Astrocyte of the hippocampus (primary cell): ENCODE measurements at places on chromosomes 12 and 14.

DNA sequence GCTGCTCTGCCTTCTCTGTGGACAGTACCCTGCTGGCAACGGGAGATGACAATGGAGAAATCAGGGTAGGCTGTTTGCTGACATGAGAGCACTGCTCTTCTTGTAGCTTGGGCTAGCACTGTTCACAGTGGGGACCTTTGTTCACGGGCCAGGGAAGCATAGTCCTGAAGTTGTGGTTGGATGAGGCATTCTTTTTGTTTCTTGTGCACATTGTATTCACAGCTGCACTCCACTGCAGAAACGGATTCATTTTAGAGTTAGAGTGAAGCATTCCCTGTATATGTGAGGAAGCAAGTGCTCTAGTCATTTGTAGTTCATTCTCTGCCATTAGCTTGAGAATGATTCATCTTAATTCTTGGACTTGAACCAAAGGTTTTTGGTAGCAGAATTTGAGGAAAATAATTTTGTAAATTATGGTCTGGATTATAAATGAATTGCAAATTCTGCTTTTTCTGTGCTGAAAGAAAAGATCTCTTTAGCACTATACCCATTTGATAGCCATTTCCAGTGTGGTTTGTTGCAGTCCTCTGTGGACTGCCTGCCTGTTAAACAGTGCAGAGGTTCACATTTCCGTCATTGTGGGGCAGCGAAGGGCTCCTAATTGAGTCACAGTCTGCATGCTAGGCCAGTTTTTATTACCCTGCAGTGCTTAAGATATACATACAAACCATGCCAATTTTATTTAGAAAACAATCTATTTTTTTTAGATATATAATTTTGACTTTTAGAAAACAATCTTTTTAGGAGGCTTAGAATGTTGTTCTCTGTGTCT, 80.6 kb downstream of the APAF1 start:
- DNase-seq, result peak; percentile 85

DNA sequence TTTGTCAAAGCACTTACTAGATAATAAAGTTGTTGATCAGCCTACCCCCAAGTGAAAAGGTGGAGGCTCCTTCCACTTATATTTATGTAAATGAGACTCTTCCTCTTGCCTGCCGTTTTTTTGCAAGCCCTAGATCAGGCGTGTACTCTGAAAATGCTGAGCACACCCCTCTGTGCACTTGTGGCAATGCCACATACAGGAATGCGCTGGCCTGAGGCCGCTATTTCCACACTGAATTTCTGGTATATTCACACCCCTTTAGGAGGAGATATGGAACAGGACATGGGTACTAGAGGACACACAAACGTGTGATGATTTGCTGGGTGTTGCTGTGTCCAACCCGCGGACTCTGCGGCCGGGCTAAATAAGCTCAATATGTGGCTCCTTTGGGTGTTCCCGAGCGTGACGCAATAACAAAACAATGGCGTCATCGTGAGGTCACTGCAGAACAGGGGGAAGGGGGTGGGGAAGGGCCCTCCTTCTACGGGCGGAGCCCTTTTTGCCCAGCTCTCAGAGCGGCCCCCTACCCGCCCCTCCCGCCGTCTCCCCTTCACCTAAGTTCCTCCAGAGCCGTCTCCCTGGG, 554 bp upstream of the TSPAN31 start:
- no peak for DNase-seq

GRCh38 chr14:39469094-39469710, 37.0 kb upstream of the FBXO33 start:
- peak; percentile 9 for DNase-seq

- peak; percentile 93 for DNase-seq
These were observed 37.7 kb upstream of the TXNRD1 start for GRCh38 chr12:104177663-104178501.

GRCh38 chr12:42735861-42736361, 146.4 kb upstream of the PRICKLE1 start:
- peak; percentile 51 for DNase-seq

DNA sequence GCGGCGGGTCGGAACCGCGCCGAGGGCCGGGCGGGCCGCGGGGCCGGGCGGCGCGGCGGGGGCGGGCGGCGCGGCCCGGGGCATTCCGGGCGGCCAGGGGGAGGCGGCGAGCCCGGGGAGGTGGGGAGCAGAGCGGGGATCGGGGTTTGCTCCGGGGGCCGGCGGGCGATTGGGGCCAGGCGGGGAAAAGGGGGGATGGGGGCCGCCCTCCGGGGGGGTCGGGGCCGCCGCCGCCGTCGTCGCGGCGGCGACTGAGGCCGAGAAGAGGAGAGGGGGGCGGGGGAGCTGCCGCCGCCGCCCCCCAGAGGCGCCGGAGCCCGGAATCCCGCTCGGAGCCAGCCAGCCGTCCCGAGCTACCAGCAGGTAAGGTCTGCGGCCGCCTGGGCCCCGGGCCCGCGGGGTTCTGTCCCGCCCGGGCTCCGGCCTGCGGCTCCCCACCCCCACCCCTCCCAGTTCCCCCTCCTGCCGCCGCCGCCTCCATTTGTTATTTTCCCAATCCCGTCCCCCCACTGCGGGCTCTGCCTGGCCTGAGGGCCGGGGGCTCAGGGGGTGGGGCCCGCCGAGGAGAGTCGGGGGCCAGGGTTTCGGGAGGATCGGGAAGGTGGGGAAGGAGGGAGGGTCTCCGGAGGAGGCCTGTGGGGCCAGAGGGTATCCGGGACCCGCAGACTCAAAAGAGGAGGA, 403 bp downstream of the ATN1 start:
- no peak for DNase-seq

DNA sequence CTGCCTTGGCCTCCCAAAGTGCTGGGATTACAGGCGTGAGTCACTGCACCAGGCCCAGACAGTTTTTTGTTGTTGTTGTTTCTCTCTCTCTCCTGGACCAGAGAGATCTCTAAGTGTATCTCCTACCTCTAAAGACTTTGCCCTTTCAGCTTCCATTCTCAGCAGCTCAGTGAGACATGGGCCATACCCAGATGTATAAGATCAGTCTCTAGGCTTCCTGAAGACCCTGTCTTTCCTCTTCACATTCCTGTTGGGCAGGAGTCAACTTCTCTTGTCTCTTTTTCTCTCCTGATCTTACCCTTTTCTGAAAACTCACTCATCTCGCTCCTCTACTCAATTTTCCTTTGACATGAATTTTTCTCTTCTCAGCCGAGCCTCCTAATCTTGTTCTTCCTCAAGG, 42.0 kb downstream of the KCNK13 start:
- no peak for DNase-seq

GRCh38 chr12:57239587-57240065, 10.1 kb downstream of the SHMT2 start:
- no peak for DNase-seq

DNA sequence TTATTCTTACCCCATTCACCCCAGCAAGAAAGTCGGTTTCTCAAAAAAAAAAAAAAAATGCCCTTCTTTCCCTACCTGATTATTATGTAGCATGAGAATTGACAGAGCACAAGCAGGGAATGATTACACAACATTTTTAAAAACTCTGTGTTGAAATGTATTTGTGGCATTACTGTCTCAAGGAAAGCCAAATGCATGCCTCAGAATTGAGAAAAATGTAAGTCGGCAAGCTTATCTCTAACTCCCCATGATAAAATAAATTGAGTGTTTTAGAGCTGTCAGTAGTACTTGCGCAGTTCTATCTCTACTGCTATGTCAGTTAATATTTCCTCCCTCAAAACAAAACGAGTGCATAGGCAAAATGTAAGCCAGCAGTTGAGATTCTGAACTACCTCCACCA, 25.7 kb downstream of the ANO4 start:
- DNase-seq, result no peak

GRCh38 chr12:21301-22189, 45.0 kb upstream of the IQSEC3 start:
- DNase-seq, result no peak

DNA sequence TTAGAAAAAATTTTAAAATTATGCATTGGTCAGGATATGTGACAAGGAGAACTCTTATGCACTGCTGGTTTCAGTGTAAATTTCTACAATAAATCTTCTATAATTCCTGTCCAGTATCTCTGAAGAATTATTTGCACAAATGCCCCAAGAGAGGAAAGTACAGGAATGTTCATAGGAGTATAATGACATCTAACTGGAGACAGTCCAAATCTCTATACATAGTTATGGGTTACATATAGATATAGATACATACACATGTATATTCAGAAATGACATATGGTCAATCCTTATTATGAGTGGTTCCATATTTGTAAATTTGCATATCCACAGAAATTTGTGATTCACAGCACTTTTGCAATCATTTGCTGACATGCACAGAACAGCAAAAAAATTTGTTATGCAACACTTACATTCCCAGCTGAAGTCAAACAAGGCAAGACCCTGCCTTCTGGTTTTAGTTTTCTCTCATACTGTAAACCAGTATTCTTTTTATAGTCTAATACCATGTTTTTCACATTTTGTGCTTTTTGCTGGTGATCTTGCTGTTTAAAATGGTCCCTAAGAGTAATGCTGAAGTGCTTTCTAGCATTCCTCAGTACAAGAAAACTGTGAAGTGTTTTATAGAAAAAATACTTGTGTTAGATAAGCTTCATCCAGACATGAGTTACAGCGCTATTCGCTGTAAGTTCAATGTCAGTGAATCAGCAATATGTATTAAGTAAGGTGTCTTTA, 103.8 kb downstream of the SLC16A7 start:
- DNase-seq, result peak; percentile 10

DNA sequence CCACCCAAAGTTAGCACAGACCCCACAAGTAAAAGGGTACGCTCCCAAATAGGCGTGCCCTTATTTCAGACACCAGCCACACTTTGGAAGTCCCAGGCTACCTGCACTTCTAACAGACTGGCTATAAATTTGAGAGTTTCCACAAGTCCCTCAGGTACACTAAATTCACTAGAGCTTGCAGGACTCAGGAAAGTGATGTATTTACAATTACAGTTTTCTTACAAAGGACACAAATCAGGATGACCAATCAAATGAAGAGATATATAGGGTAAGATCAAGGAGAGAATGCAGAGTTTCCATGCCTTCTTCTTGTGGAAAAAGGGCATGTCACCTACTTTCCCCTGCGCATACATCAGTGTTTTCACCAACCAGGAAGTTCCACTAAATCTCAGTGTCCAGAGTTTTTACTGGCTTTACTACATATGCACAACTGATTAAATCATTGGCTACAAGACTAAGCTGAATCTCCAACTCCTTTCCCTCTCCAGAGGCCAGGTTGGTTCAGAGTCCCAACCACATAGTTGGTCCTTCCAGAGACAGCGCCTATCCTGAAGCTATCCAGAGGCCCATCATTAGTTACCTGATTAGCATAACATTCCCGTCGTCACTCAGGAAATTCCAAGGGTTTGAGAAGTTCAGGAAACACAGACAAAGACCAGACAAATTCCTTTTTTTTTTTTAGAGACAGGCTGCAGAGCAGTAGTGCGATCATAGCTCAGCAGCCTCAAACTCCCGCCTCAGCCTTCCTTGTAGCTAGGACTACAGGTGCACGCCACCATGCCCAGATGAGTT, 84.2 kb downstream of the DENND5B start:
- DNase-seq, result peak; percentile 48

DNA sequence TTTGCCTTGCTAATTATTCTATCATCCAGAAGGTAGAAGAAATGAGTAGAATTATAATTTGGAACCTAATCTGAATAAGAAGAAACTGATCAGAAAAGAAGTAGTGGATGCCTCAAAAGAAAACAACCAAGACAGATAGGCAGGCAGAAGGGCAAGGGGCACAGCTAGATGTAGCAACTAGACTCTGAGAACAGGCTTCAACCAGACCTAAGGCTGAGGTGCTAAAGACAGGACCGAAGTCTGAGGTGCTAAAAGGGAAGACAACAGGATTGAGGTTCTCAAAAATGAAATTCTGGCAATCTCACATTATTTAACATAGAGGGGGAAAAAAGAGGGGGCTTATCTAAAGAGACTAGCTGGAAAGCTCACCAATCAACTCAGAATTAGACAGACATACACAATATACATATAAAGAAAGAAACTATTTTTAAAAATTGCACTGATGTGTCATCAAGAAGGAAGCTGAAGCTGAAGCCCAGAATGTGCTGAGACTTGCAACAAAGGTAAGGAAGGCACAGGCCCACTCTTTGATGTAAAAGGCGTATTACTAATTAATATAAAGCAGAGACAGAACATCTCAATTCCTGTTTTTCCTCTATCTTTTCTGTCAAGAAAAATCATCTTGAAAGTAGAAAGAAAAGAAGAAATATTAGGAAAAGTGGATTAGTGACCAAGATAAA, 43.8 kb upstream of the CSRNP2 start:
- DNase-seq, result peak; percentile 26

DNA sequence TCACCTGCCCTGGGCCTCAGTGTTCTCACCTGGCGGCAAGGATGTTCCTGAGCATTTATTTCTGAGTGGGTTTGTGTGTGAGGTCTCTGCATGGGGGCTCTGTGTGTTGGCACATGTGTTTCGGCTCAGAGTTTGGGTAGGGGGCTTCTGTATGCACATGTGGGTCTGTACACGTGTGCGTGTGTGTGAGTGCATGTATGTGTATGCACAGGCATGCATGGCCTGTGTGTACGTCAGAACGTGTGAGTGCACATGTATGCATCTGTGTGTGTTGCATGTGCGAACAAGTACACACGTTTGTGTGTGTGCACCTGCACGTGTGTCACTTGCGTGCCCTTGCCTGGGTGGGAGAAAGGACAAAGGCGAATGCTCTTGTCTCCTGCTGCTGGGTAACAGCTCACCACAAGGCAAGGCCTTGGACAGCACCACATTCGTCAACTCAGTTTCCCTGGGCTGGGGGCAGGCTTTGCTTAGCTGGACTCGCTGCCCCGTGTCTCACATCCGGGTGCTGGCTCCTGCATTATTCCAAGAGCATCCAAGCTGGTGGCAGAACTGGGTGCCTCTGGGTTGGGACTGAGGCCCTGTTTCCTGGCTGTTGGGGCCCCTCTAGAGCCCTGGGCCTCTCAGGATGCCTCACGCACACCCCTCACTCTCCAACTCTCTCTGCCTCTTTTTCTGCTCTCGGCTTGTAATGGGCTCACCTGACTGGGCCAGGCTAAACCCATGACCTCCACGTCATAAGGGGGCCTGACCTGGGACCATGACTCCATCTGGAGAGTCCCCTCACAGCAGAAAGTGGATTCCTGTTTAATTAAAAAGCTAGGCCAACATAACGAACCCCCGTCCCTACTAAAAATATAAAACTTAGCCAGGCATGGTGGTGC, 153.6 kb upstream of the C14orf180 start:
- DNase-seq, result no peak

- no peak for DNase-seq
These were observed 52.5 kb downstream of the MRPL42 start for GRCh38 chr12:93519859-93520258.

DNA sequence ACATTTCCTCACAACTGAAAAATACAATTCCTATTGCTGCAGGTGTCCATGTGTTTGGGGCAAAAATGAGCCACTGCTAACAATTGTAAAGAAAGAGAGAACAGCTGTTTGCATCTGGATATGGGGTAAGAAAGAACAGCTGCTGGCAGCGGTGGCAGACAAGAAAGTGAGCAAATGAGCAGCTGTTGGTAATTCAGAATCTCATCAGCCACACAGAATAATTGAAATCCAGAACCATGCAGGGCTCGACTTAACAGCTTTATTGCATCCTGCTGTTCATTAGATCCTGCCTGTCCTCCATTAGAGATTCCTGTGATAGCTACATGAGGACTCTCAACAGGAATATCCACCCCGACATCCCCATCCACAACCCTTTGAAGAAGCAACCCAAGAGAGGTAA, 62.5 kb upstream of the TSPAN8 start:
- DNase-seq, result no peak
